Fibroblast of skin of right quadriceps (primary cell): ENCODE measurements at places on chromosomes 2 and 18.

- DNase-seq = peak; percentile 22
These were observed 66.5 kb downstream of the DTNB start for GRCh38 chr2:25606892-25607291.

GRCh38 chr2:225276207-225276606 lies 123.3 kb upstream of the NYAP2 start:
- no peak for DNase-seq

- DNase-seq = peak; percentile 50
These were observed 154.0 kb upstream of the MAP3K20 start for GRCh38 chr2:172921532-172922236.

GRCh38 chr18:79797518-79798345 lies at the start of gene KCNG2:
KCNG2 (plus strand) TSS chr18:79797938; CDS start chr18:79863668, 65,730 bp downstream.
- DNase-seq = no peak

- DNase-seq = no peak
These were observed 20.4 kb downstream of the CCT7 start for GRCh38 chr2:73254343-73255006.

GRCh38 chr2:14654835-14655282 lies 22.3 kb downstream of the LRATD1 start:
- DNase-seq = no peak

GRCh38 chr18:25136416-25137196 lies 215.4 kb downstream of the ZNF521 start:
- DNase-seq = no peak

- peak; percentile 73 for DNase-seq
These were observed 164.3 kb upstream of the SIX2 start for GRCh38 chr2:45173513-45173912.

- DNase-seq = no peak
These were observed 20.6 kb downstream of the CHN1 start for GRCh38 chr2:174984561-174984960.

- peak; percentile 81 for DNase-seq
These were observed 45.6 kb upstream of the ARHGAP15 start for GRCh38 chr2:143083636-143084035.

- no peak for DNase-seq
These were observed 18.0 kb downstream of the DGUOK start for GRCh38 chr2:73944714-73945113.

DNA sequence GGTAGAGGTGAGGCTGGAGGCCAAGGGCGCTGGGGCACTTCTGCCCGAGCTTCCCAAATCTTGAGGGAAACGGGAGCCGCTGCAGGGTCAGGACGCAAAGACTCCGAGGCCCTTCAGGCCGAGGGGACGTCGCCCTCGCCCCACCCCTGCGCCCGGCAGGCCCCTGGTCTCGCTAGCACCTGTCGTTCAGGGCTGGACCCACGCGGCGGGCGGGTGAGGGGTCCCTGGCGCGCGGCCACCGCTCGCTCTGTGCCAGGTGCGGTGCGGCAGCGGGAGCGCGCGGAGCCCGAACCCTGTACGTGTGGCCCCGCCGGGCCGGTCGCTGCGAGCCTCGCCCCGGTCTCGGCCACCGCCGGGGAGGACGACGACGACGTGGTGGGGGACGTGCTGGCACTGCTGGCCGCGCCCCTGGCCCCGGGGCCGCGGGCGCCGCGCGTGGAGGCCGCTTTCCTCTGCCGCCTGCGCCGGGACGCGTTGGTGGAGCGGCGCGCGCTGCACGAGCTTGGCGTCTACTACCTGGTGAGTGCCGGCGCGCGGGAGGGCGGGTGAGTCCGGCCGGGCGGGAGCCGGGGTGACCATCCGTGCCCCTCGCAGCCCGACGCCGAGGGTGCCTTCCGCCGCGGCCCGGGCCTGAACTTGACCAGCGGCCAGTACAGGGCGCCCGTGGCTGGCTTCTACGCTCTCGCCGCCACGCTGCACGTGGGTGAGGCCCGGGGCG lies 4.9 kb downstream of the ERFE start:
- no peak for DNase-seq

DNA sequence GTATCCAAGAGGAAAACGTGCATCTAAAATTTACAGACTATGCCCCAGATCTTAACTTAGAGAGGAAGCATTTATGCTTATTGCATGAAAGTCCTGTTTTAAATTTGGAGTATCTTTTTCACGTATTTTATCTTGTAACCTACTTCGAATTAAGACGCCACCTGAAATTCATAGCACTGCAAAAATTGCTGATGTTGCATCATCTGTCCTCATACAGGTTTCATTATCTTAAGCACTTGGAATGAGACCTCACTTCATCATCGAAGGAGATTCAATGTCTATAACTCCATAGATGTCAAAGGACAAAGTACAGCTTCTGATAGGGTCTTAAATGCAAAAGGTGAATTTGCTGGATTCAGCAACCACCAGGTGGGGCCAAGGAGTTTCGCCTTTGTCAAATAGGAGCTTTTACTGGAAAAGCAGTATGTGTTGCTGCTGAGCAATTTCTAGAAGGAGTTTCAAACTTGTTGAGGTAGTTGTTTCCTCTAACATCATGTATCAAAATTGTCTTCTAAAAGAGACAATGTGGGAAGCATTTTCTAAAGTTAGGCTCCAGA lies 106.4 kb upstream of the CCDC85A start:
- no peak for DNase-seq

GRCh38 chr2:185142677-185143076 lies 544.3 kb downstream of the ZNF804A start:
- DNase-seq = no peak

DNA sequence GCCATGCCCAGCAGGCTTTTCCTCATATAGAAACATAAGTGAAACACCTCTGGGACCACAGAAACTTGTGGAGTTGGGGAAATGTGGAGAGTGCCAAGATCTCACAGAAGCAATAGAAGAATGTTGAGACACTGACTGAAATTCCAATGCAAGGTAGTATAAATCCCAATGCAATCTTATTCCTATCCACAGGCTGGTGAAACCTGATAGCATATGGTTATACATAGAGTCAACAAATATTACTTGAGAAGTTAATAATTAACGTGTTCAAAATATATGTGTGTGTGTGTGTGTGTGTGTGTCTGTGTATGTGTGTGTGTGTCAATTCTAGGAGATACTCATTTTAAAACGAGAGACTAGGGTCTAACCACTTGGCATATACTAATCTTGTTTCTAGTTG lies 776.8 kb upstream of the ACVR2A start:
- DNase-seq = no peak

DNA sequence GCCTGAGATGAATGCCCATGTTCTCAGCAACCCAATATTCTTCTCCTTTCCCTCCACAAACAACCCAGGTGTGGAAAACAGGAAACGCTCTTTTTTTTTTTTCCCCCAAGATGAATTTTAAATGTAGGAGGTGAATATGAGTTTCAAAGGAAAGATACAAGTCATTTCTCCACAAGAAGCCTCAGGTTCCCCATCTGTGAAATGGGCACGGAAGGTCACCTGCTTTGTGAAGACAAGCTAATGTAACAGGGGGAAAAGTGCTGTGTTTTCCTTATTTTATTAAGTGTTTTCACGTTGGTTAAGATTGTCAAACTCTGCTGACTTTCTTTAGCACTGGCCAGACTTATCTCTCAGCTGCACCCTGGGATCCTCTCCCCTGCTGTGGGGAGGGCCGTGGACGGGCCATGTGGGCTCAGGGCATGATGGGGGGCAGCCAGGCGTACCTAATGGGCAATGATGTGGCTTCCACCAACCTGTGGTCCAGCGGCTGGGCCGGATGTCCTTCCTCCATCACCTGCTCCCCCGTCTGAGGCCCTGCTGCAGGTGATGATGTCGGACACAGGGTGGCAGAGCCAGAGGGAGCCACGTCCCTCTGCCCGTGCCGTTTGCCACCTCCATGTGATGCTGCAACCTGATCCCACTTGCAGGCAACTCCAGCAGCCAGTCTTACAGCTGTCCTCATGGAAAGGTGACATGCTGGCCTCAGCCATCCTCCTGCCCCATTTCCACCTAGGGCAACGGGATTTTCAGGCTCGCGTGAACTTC lies 130.0 kb upstream of the PXDN start:
- DNase-seq = no peak

DNA sequence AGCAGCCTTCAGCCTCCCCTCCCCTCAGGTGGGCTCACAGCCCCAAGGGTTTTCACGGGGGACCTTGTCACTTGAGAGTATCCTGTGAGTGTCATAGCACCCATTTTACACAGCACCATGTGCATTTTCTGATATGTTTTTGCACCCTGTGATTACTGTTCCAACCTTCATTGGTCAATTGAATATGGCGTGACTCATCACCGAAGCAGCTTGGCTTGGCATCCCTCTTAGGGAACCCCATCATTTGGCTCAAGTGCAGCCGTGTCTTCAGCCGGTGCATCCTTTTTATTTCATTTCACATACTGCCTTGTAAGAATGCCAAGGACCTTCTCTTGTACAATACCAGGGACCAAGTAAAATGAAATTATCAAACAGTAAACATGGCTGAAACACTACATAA lies 57.6 kb downstream of the NPAS2 start:
- peak; percentile 47 for DNase-seq

- DNase-seq = no peak
These were observed 180.3 kb downstream of the VAPA start for GRCh38 chr18:10094154-10094553.

- DNase-seq = peak; percentile 69
These were observed 4.7 kb downstream of the CYTIP start for GRCh38 chr2:157438863-157439823.

DNA sequence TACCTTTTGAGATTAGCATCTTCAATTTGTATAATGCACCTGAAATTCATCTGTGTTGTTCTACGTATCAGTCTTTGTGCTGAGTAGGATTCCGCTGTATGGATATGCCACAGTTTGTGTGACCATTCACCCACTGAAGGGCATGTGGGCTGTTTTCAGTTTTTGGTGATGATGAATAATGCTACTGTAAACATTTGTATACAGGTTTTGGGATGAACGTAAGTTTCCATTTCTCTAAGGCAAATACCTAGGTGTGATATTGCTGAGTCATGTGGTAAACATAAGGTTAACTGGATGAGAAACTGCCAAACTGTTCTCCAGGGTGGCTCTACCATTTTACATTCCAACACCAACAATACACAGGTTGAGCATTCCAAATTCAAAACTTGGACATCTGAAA lies 35.1 kb downstream of the CABYR start:
- no peak for DNase-seq

DNA sequence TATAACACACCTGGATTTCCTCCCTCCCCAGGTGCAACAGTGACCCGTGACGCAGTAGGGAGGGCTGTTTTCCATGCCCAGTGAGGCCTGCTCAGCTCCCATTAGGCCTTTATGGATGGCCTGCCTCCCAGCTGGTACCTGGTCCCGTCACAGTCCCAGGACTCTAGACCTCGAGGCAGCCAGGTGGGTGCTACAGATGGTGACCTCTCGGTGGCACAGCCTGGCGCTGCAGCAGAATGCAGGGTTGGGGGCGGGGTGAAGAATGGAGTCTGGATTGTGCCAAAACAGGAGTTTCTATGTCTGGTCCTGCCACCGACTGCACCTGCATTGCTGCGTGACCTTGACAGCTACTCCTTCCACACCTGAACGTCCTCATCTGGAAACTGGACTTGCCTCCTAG lies 18.0 kb upstream of the YWHAQ start:
- DNase-seq = no peak

DNA sequence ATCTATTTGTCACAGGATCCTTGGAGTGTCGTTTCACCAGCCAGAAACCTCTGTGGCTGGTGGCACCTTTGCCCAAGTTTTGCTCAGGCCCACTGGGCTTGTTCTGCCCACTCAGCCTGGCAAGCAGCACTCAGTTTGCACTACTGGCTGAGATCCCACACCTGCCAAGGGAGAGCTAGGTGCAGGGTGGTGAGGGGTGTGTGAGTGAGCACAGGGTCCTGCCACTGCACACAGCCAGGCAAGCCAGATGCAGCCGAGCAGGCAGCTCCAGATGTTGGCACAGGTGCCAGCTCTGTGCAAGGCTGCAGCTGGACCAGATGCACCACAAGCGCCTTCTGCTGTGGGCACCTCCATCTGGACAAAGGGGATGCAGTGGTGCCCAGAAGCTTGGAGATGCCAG lies 281.7 kb upstream of the UBE2E3 start:
- no peak for DNase-seq

DNA sequence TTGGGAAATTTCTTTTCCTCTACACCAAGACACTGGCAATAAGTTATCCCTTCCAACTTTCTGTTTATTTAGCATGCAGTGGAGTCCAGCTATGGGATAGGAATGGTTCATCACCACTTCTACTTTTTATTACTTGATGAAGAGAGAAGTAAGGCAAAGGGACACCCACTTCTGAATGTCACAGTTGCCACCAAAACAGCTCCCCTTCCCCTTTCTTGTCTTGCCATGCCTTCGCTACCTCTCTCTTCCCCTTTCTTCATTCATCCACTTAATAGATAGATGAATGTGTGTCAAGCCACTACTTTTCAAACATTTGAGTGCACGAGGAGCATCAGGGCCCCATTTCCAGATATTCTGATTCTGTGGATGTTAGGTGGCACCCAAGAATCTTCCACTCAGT lies 59.6 kb downstream of the KCTD18 start:
- no peak for DNase-seq

DNA sequence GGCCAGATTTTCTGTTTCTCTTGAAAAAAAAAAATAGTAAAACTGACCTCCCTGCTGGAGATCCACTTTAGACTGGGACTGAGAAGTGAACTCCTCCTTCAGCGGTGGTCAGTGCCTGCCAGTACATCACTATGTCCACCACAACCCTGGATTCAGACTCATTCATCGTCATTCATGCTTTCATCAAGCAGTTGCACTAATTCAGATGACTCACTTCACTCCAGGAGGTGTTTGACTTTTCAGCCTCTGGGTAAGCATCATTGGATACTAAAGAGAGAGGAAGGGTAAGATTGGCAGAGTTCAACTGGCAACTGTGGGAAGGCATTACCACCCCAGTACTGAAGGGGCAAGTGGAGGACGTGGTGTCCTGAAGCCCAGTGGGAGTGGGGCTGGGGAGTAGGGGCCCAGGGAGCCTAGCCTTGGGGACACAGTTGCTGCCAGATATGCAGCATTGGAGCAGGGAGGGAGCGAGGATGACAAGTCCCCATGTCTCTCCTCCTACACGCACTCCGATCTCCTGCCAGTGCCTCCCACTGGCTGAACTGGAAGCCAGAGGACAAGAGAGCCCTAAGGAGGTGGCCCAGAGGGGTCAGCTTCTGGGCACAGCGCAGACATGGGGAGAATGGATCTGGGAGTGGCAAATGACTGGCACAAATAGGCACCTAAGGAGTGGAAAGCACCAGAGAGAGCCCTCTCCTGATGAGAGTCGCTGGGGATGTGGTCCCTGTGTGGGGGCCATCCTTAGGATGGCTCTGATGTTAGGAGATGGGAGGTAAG lies 111.1 kb downstream of the TGFA start:
- no peak for DNase-seq

DNA sequence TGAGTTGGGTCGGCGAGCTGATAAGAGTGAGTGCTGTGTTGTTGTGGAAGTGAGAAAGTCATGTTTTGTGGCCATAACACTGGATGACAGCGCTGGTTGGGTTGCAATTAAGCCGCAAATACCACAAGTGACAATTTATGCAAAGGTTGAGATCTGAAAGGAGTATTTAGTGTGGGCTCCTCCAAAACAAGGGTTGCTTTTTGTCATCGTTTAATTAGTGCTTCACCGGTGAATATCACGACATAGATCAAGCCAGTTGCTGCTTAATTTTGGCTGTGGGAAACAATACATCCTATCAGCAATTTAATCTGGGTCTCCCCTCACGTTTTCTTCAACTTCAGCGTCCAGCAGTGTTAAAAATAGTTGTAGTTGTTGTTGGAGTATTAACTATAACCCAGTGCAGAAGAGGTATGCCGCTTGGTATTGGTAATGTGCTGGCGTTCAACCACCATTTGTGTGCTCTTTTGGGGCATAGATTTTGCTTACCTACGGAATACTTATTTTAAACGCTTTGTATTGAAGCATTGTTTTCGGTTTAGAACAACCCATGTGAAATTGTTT lies 662 bp downstream of the ACVR2A start:
- no peak for DNase-seq

- no peak for DNase-seq
These were observed 34.5 kb upstream of the TSPYL6 start for GRCh38 chr2:54290356-54291025.
